Effector memory CD4-positive, alpha-beta T cell (primary cell): ENCODE measurements at places on chromosomes 12 and 14.

DNA sequence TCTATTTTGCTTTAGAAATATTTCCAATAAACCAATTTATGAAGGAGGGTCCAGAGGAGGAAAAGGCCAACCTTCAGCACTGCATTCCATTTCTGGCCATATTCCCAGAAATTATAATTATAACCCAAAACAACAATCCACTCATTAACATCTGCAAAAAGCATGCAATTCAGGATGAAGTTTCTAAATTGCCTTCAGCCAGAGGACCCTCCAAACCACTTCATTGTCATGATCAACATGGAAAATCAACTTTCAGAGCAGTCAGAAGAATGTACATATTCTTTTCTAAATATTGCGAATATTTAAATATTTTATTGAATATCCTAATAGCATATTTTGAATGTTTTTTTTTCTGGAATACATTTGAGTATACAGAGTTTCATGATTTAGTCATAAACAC lies 332.6 kb upstream of the TMEM132C start:
- no peaks in the 10 kb centered on the region for H3K36me3 ChIP-seq
- H3K27me3 ChIP-seq = no peaks in the 10 kb centered on the region
- no peak overlapping the region for H3K4me3 ChIP-seq
- no peaks in the 10 kb centered on the region for H3K4me1 ChIP-seq

DNA sequence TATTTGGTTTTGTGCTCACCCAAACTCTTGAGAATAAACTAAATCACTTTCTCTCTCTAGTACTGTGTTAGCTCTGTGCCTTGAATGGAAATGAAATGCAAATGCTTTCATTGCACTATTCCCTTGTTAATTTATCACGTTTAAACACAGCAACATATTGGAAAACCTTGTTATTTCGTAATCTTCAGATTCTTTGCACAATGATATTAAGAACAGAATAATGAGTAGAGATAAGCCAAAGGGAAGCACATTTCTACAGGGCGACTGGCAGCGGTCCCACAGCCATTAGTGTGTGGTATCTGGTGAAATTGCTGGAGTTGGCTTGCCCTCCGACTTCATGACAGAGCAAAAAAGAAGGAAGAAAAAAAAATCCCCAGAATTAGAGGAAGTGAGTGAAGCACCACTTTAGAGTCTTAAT lies 166.1 kb upstream of the E2F7 start:
- no peaks in the 10 kb centered on the region for H3K4me1 ChIP-seq
- no peaks in the 10 kb centered on the region for H3K27me3 ChIP-seq
- H3K36me3 ChIP-seq = no peaks in the 10 kb centered on the region

- peak; percentile 18 for DNase-seq
- no peaks in the 10 kb centered on the region for H3K27me3 ChIP-seq
- peaks cover 10% of the 10 kb centered on the region for H3K4me1 ChIP-seq
- H3K36me3 ChIP-seq = no peaks in the 10 kb centered on the region
Observed at GRCh38 chr14:24052656-24053547, 1.1 kb downstream of the CARMIL3 start.

DNA sequence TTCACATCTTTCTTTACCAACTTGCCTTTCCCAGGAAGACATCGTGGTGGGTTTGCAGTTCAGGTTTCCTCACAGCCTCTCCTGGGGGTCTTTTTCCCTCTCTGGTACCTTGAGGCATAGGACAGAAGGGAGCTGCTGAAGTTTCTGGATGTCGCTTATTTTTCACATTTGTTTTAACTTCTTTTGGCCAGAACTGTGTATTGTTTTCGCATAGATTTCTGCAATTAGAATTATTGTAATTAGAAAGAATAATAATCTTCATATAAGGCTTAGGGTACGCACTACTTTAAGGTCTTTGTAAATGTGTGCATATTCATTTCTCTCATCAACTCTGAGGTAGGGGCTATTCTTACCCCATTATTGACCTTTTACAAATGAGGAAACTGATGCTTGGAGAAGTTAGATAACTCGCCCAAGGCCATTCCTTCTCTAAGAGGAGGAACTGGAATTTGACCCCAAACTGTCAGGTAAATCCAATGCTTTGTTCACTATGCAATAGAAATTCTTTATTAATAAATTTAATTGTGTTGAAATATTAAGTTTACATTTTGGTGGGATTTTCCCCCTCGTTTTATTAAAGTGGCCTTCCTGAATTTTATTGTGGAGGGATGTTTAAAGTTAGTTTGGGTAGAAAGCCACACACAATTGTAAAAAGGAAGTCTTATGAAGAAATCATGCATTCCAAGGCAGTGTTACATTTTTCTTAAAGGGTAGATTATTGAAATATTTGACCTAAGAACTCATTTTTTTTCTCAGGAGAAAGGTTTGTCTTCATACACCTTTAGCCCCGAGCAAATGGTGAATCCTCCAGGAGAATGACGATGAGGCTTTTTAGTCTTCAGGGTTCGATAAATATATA lies 12.1 kb upstream of the SLC38A2 start:
- no peaks in the 10 kb centered on the region for H3K36me3 ChIP-seq
- H3K27ac ChIP-seq = peak overlapping the region; percentile 89
- no peak for DNase-seq
- peak overlapping the region; percentile 84 for H3K4me3 ChIP-seq
- peaks cover 7% of the 10 kb centered on the region for H3K4me1 ChIP-seq
- H3K27me3 ChIP-seq = no peaks in the 10 kb centered on the region

- no peaks in the 10 kb centered on the region for H3K36me3 ChIP-seq
- no peak for DNase-seq
- no peak overlapping the region for H3K27ac ChIP-seq
- no peak overlapping the region for H3K4me3 ChIP-seq
Observed at GRCh38 chr14:96631621-96632362, 129.6 kb downstream of the PAPOLA start.
